Mammary epithelial cell (primary cell): ENCODE measurements at places on chromosomes 1 and 21.
A peak's percentile ranks its signal among the peaks of the same experiment; 100 is the strongest.

- peak; percentile 35 for DNase-seq
Measured at GRCh38 chr1:66980745-66981367, 56.1 kb downstream of the MIER1 start.

DNA sequence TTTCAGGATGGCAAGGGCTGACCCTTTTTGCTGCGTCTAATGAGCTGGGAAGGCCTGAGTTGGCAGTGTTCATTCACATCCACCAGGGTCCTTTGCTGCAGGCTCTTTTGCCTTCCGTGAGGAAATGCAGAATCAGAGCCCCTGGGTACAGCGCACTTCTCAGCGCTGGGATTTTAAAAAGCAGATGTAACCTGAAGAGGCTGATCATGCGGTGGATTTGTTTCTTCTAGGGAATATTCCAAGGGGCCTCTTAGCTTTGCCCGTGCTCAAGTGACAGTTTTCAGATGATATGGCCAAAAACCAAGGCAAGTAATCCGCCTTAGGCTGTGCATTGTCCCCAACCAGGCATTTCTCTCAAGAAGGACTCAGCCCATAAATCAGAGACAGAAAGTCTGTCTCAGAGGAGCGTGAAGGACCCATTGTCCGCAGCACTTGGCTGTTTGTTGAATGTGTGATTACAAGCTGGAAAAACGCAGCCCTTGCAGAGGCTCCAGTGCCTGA lies 237.6 kb downstream of the PTPRC start:
- DNase-seq, result no peak

GRCh38 chr21:38476385-38476784 lies 21.9 kb downstream of the ERG start:
- no peak for DNase-seq

DNA sequence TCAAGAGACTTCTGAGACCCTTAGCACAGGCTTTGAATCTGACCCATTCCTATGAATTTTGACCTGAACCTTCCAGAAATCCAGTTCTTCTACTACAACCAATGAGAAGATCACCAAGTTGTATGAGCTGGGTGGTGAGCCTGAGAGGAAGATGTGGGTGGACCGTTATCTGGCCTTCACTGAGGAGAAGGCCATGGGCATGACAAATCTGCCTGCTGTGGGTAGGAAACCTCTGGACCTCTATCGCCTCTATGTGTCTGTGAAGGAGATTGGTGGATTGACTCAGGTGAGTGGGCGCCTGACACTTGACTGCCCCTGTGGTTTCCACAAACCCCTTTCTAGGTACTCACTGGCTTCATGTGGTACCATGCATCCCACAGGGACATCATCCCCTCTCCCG lies 20.0 kb upstream of the PIGV start:
- DNase-seq, result no peak

GRCh38 chr1:205528887-205529825 lies 24.7 kb downstream of the CDK18 start:
- peak; percentile 35 for DNase-seq

DNA sequence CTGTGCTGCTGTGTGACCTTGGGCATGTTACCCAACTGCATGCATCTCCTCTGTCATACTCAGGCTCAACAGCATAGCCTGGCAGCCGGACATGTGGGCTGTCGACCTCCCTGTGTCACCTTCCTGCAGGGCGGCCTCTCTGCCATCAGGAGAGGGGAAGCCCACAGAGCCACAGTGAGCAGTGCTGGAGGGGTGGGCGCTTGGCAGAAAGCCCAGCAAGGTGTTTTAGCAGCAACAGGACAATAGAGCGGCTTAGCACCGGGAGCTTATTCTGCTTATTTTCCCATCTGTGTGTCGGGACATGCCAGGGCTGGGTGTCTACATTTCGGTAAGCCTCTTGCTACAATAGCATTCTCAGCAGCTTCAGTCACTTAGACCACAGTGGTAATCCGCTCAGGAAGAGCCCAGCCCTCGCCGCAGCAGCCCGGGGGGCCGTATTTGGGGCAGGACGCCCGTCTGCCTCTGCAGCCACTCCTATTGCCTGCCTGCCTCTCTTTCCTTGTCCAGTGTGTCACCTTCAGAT lies 22.8 kb upstream of the CDK18 start:
- DNase-seq, result peak; percentile 75

DNA sequence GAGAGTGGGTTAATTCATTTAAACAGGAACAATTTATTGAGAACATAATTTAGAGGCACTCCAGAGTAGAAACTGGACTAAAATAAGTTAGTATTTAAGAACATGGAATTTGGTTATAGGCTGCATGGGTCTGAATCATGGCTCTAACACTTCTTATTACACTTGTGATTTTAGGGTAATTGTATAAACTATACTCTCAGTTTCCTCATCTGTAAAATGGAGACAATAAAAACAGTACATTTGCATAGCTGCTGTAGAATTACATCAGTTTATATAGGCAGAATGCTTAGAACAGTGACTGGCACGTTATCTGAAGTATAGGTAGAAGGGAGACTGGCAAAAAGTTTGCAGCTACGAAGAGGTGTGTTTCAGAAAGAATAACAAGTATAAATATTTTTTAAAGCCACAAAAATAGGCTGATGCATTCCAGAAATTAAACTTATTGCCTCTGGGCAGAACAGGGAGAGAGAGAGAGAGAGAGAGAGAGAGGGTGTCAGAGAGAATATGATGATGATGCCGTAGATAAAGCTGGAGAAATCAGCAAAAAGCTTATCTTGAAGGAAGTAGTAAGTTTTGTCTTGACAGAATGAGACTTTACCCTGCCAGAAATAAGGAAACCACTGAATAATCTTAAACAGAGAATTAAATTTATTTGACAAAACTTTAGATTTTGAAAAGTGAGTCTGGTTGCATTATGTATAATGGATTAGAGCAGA lies 8.1 kb upstream of the OR6K3 start:
- DNase-seq, result no peak

DNA sequence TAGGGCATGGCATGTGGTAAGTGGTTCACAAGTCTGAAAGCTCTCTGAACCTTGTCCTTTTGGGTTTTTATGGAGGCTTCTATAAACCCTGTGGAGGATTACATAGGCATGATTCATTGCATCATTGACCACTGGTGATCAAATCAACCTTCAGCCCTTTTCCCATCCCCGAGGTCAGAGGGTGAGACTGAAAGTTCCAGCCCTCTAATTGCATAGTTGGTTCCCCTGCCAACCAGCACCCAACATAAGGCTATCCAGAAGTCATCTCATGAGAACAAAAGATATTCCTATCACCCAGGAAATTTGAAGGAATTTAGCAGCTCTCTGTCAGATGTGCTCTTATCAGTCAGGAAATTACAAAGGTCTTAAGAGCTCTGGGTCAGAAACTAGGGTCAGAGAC lies 89.5 kb upstream of the ARTN start:
- DNase-seq, result no peak

- no peak for DNase-seq
Measured at GRCh38 chr1:26921126-26921539, 410 bp upstream of the NUDC start.

DNA sequence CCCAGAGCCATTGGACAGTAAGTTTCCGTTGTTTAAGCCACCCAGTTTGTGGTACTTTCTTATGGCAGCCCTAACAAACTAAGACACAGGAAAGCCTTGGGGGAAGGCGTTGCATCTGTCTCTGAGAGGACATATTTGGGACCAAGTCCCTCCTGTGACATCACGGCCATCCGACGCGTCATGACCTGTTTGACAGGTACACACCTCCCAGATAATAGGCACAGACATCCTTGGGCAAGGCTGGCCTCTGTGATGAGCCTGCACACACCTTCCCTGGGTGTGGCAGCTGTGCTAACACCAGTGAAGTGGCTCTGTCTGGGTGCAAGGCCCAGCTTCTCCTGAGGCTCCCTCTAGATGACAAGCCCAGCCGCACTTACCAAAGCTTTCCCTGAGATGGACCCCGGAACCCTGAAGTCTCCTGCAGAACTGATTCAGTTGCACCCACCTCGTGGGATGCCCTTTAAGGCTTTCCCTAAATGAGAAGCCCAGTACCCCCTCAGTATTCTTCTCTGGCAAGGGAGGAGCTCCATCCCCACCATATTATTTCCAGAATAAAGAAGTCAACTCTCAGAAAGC lies 136.5 kb downstream of the ZSCAN20 start:
- no peak for DNase-seq

DNA sequence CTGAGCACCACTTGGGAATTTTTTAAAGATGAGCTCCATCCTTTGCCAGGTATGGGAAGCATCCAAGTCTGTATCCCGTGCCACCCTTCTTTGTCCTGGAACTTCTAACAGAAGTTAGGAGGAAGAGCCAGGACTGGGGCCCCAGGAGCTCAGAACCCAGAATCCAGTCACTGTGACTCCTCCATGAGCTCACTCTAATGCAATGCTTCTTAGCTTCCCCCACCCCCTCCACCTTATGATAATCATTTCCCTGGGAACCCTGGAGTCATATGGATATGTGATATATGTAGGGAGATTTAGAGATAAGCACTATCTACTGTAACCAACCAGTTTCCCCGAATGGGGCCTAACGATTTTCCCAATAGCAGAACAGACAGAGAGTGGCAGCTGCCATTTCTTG lies 758 bp upstream of the SPRR5 start:
- DNase-seq, result peak; percentile 32

DNA sequence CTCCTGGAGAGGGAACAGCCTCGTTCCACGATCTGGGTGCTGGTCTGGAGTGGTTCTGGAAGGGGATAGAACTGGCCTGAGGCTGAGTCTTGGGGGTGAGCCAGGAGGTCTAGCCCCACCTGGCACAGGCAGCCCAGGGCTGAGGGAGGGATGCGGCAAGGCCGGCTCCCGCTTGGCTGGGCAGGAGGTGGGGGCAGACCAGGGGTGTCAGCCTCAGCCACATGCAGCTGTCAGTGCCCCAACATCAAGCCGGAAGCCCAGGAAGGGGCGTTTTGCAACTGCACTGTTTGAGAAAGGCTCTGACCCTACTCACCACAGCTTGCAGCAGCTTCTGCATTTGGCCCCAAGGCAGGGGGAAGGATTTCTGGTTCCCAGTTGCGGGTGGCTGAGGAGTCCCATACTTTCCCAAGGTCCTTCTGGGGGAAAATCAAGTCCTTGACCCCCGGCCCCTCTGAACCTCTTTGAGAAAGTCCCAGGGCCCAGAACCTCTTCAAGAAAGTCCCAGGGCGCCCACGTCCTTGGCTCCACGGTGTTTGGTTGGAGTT lies 2.0 kb downstream of the EFHD2 start:
- DNase-seq, result no peak

DNA sequence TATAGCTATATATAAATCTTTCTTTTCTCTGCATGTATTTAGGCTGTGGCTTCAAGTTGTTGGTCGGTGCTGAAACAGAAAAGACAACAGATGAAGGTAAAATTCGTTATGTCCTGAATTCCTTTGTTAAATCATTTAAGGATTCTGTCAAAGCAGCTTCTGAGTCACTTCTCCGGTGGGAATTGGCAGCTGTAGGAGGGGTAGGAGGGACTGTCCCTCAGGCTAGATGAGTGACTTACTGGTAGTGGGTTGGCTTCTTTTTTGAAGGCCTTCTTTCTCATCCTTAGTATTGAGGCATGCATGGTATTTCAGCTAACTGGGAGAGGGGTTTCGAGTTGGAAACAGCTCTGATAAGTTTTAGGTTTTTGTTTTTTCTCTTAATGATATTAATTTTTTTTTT lies 22.1 kb upstream of the NEXN start:
- peak; percentile 11 for DNase-seq

DNA sequence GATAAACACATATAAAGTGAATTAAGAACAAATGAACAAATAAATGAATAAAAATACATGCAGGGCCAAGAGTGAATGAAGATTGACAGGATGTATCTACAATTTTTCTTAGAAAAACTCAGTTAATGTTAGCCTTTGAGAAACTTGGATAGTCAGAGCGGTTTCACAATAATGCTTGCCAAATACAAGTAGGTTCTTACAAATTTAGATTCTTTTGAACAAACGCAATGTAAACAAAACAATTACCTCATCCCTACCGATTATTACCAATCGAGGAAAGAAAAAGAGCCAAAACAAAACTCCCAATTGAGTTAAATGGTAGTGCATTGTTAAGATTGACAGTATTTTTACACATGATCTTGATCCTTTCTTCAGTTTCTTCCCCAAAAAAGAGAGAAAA lies 176.9 kb upstream of the DEPDC1 start:
- no peak for DNase-seq

DNA sequence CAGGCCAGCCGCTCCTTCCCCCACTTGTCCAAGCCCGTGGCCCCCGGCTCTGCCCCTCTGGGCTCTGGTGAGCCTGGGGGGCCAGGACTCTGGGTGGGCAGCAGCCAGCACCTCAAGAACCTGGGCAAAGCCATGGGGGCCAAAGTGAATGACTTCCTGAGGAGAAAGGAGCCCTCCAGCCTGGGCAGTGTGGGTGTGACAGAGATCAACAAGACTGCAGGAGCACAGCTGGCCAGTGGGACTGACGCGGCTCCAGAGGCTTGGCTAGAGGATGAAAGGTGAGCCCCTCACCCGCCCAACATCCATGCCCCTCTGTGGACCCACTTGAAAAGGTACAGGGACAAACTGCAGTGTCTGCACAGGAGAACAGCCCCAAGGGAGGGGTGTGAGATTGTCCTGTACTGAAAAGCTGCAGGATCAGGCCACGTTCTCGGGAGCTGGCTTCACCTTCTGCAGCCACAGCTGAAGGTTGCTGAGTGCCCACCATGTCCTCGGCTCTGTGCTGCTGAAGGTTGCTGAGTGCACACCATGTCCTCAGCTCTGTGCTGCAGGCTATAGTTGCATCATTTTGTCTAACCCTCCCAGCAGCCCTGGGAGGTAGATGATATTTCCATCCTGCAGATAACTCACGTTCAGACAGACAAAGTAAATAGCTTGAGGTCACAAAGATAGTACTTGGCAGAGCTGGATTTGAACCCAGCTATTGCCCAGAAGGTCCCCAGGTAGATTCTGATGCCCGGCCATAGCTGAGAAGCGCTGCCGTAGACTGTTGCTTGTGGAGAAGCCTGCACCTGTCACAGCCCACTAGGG lies 618 bp downstream of the C1orf226 start:
- DNase-seq, result no peak

DNA sequence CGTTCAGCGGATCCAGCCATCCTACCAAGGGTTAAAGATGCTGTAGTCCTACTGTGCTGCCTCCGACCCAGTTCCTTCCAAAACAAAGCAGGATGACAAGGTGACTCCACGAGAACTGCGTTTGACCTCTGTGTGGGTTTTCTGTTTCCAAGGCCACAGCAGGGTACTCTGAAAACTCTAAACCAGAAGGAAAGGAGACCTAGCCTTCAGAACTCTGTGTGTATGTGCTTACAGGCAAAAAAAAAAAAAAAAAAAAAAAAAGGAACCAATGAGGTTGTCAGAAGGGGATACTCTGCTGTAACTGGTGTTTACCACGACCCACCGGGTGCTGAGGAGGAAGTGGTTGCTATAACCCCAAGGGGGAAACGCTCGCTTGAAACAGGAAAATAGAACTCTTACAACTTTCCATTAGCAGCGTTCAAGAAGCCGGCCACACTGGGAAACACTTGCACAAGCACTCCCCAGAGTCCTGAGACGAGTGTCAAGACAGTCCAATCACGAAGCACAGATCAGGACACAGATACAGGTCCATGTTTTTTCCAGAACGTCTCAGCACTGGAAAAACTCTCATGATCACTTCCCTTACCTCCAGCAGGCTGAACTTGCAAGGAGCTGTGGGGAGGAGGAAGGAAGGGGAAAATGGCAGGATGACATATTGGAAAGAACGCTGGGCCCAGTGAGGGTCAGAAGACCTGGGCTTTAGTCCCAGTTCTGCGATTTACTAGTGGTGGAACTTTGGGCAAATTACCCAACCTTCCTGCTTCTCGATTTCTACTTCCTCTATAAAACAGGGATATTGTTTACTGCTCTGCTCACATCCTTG lies 64.0 kb downstream of the ITPKB start:
- no peak for DNase-seq

- peak; percentile 12 for DNase-seq
Measured at GRCh38 chr1:116226017-116226416, 114.8 kb downstream of the MAB21L3 start.
